ENCODE measurements at places on chromosomes 11 and 22.

- no peak for DNase-seq
These were observed 7.0 kb downstream of the SERHL2 start for GRCh38 chr22:42560781-42561180.

DNA sequence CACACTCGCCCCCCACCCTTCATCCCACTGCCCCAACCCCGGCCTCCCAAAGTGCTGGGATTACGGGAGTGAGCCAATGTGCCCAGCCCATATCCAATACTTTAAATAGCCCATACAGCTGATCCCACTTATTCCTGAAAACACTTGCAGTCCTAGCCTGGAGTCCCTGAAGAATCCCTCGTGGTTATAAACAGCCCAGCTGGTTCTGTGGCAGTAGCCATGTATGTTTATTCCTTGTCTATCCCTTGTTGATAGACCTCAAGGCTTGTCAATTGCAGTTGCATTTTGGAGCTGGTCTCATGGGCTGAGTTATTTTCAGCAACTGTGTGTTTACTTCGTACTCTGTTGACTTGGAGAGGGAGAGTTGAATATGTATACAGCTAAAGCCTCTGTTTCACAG is 21.5 kb upstream of the PAFAH1B2 start:
- no peak for DNase-seq

- DNase-seq = no peak
These were observed 6.5 kb downstream of the RBFOX2 start for GRCh38 chr22:36022162-36022561.

DNA sequence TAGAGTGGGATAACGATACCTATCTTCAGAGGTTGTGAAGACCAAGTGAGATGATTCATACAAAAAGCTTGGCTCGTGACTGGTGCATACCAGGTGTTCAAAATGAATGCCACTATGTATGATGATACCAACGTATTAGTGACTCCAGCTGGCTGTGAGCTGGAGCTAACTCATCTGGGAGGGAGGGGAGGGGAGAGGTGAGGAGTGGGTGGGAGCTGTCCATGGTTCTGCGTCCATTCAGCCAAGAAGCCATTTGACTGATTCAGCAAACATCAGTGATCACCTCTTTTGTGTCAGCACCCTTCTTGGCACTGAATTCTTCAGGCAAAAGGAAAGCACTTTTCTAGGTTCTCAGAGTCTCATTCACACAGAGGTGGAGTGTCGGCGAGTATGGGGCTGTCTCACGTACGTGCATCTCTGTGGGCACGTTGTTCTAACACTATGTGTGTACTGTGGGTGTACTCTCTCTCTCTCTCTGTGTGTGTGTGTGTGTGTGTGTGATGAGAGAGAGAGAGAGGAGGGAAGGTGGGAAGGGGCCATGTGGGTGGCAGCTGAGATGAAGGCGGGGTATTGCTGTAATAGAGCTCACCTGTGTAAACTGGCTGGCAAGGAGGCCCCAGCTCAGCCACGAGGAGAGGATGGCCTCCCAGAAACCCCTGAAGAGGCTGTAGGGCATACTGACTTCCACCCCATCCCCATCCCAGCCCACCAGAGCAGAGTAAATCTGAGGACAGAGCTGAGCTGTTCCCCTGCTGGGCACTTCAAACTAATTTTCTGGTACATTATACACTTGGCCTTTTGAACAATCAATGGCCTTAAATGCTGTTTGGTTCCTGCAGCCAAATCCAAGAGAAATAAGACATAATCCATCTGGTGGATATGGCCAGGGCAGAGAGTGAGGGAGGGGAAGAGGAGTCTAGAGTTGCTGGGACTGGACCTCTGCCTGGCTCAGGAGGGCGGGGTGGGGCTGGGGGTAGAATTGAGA is 96.1 kb upstream of the THY1 start:
- no peak for DNase-seq
